Stimulated activated CD8-positive, alpha-beta memory T cell treated with anti-CD3 and anti-CD28 coated beads, Interleukin-7, amount 100 ng/mL, for 4 hours (primary cell): ENCODE measurements at places on chromosomes 5 and 9.

DNA sequence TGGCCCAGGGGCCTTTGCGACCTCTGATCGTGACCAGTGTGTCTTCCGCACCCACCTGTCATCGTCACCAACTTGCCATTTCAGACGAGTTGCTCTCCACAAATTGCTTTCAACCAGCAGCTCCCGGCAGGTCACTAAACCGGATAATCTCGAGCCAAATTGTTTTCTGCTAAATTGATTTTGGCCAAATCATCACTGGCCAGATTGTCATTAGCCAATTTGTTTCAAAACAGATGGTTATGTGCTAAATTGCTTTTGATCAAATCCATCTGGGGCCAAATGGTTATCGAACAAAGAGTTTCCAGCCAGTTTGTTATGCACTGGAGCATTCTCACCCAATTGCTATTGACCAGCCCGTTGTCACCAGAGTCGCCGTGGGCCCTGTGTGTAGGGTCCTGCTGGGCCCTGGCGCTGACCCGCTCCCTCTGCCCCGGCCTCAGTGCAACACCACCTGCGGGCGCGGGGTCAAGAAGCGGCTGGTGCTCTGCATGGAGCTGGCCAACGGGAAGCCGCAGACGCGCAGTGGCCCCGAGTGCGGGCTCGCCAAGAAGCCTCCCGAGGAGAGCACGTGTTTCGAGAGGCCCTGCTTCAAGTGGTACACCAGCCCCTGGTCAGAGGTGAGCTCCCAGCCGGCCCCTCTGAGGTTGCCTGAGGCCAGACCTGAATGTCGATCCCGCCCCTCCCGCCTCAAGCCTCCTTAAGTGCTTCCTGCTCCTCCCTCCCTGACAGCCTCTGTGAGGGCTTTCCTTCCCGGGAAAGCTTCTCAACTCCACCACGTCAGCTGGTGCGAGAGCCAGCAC, 35.6 kb downstream of the ADAMTSL2 start:
- DNase-seq: no peak

GRCh38 chr9:15156241-15156640, 150.8 kb downstream of the TTC39B start:
- no peak for DNase-seq

GRCh38 chr5:82004511-82004910, 32.7 kb downstream of the ATG10 start:
- DNase-seq: no peak

GRCh38 chr5:98631311-98632054, 142.0 kb upstream of the RGMB start:
- DNase-seq: no peak

GRCh38 chr5:119398727-119399466, 43.1 kb downstream of the TNFAIP8 start:
- DNase-seq: no peak

DNA sequence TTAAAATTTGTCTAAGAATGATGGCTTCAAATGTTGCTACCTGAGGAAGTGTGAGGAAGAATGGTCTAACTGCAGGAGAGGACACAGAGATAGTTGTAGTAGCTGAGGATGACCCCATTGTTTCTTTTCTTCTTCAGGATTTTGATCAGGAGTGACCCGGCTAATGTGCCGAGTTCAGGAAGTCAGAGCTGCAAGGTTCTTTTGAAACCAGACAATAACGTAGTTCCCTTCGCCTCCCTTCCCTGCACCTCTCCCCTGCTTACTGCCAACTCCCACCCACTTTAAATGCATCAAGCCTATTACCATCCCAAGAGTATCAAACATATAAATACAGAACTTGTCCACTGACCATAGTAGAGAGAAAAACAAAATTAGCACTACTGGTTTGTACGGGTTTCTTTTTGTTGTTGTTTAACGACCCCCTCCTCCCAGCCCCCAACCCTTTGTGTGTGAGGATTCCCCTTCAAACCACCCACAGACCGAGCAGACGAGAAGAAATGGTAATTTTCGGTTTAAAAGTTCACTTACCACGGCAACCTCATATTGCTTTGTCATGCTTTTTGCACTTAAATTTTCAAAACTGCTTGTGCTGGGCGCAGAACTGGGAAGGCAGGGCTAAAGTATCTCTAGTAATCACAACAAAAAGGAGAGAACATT, 23.5 kb upstream of the ELAVL2 start:
- no peak for DNase-seq

DNA sequence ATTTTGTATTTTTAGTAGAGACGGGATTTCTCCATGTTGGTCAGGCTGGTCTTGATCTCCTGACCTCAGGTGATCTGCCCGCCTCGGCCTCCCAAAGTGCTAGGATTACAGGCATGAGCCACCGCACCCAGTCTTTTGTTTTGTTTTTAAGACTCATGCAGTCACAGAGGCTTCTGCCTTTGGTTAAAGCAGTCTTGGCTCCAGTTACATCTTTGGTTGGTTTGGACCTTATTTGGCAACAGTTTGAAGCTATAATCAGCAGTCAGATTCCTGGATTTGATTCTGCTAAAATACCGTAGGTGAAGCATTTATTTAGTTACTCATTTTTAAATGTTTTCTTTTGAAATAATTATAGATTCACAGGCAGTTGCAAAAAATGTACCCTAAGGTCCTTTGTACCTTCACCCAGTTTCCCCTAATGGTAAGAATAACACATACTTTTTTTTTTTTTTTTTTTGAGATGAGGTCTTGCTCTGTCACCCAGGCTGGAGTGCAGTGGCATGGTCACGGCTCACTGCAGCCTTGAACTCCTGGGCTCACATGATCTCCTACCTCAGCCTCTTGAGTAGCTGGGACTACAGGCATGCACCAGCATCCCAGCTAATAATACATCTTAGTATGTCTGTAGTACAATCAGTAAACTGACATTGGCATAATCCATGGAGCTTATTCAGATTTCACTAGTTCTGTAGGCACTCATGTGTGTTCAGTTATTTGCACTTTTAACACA, 15.7 kb downstream of the USP20 start:
- DNase-seq: no peak

GRCh38 chr9:27483576-27483975, 40.5 kb upstream of the IFNK start:
- DNase-seq: no peak

- DNase-seq: no peak
These were observed 211.3 kb downstream of the ARHGAP26 start for GRCh38 chr5:142981475-142981874.

DNA sequence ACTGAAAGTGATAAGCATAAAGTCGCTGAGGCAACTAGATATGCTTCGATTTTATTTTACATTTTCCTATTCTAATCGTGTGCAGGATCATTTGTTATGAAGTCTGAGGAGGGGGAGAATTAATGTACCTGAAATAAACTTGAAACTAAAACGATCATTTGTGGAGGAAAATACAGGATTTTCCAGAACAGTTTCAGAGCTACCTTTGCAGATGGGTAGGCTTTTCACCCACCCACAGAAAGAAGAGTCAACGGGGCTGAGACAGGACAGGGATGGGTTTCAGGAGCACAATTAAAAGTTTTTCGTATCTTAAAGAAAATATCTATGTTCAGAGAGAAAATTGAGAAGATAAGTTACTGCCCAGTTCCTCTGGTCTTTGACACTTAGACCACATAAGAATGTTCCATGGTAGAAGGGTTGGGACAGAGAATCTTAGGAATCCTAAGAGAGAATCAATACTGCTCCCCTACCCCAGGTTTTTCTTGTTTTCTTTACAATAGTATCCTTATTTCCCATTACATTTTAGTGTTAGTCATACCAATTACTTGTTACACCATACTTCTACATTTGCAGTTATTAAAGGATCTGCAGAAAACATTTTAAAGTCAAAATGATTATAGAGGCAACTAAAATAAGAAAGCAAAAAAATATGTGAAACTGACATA, 211.4 kb downstream of the DEPDC1B start:
- DNase-seq: no peak

GRCh38 chr9:33189331-33189791, 22.2 kb upstream of the B4GALT1 start:
- no peak for DNase-seq

GRCh38 chr5:59020611-59021285, 437.9 kb downstream of the RAB3C start:
- no peak for DNase-seq

- DNase-seq: no peak
These were observed 197.3 kb upstream of the CLINT1 start for GRCh38 chr5:158056130-158056825.

GRCh38 chr9:83538172-83538889, at the start of gene FRMD3:
Gene FRMD3, minus strand, starts transcription at chr9:83538401. Its CDS starts 170 bp downstream, at chr9:83538231.
- DNase-seq: no peak

- no peak for DNase-seq
These were observed 43.9 kb downstream of the RXRA start for GRCh38 chr9:134370213-134370492.

- no peak for DNase-seq
These were observed 238.4 kb downstream of the ARRDC3 start for GRCh38 chr5:91144491-91145332.

DNA sequence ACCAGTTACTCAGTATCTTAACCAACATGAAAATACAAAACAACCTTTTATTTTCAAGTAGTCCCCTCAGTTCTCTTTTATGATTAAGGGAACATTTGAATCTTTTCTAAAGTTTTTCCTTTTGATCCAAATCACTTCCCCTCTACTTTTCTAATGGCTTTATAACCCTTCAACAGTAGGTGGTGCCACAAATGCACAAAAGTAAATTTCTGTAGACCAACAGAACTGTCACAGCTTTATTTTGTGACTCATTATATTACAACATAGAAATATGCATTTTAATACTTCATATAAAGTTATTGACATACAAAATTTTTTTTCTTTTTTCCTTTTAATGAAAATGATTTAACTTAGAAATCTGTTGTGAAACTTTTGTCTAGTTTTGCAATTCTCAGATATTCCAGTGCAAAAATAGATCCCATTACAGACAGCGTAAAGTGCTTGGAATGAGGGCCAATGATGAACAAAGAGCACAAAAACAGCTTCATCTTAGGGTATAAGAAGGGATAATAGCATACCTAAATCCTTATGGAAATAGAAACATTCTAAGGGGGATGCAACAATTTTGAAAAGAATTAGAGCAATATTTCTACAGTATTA, 17.0 kb downstream of the NIPSNAP3B start:
- no peak for DNase-seq

DNA sequence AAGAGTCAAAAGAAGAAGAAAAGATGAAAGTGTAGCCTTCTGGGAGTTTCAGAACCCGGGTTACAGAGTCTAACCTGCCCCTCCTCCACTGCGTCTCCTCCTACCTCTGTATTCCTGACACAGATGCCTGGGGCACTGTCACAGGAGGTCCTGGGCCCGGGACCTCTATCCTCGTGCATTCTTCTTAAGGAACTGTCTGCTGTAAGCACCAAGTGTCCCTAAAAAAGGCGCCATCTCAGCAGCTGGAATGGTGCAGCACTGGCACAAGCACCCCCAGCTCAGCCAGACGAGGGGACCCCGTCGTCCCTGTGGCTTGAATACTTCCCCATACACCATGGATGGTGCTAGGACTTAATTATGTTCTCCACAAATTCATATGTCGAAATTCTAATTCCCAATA, 35.8 kb upstream of the MVB12B start:
- DNase-seq: no peak

GRCh38 chr5:88879724-88880123, 3.3 kb downstream of the MEF2C start:
- no peak for DNase-seq

DNA sequence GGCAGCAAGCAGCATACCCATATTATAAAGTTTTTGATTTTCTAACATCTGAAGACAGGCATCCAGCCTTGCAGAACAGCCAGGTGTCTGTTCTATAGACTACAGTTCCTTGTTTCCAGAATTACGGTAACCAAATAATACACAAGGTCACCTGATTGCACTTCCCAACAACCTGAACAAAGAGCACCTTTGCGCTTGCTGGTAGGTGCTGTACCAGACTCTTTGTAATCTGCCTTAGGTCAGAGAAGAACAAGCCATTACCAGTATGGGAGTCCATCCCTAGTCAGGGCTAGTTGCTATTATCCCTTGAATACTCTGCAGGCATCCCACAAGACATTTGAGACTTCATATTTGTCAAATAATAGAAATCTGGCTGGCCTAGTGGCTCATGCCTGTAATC, 256.2 kb downstream of the ARRDC3 start:
- DNase-seq: no peak

- no peak for DNase-seq
These were observed 64.7 kb downstream of the RXRA start for GRCh38 chr9:134390947-134391318.

DNA sequence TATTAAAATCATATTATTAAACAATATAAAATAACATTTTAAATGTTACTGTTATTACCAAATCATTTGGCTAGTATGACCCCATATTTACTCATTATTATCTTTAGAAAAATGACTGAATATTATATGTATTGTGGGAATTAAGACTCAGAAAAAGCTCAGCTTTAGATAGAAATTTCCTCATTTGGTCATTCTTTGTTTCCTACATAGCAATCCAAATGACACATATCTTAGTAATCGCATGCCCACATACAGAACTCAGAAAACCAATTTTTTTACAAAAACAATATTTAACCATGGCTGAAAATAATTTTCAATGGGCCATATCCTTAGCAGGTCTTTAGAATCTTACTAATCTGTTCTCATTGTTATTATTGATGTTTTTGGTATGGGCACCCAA, 53.8 kb upstream of the TSLP start:
- DNase-seq: no peak

DNA sequence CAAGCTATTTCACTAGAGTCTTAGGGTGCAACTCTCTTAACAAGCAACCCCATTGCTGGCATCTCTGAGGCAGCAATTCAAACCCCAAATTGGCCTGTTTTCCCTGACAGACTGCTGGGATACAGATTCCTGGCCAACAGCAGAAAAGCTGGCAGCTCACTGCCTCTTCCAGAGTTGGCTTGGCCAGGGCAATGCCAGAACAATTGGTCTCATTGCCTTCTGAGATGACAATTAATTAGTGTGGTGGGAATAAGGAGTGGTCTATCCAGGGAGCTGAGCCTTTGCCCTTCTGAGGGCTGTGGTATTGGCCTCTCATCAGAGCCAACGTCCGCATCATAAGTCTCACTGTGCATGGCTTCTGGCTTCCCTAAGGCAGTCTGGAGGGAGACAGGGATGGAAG, 183.2 kb downstream of the GNAQ start:
- DNase-seq: no peak

DNA sequence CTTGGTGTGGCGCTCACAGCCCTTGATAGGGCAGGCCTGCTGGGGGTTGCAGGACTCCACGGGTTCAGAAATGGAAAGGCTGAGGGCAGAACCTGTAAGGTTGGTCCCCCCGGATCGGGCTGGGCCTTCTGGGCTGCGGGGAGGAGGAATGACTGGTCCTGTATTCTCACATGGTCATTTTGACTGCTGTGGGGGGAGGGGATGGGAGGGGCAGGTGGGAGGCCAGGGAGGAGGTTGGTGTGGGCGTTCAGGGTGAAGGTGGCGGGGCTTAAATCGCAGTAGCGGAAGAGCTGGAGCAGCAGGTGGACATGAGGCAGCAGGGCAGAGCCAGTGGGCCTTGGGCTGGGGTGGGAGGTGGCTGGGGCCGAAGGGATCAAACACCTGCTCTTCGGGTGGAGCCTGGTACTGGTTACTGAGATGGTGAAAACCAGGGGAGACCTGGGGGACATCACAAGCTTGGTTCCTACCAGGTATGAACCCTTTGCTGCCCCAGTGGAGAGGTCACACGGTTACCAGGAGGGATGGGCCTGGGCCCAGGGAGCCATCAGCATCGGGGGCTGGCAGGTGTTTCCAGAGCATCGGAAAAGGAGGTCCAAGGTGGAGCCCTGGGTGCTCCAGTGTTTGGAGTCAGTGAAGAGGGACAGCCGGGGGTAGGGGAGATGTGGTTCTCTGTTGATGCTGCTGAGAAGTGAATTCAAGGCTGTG, 1.8 kb downstream of the MRPS2 start:
- no peak for DNase-seq

- DNase-seq: no peak
These were observed 78.7 kb downstream of the SNCAIP start for GRCh38 chr5:122390694-122391093.

- no peak for DNase-seq
These were observed 72.3 kb downstream of the SEMA5A start for GRCh38 chr5:9473624-9474023.
